T-helper 1 cell treated with Interleukin-12 subunit alpha and Interleukin-12 subunit beta and Interleukin-4 antibody, amounts not matched to agents 30 ng/mL and 1 ng/mL, for 36 hours (primary cell): ENCODE measurements at places on chromosomes 7 and 10. TPM values are rescaled to one million over a fixed set of nuclear protein-coding genes. Genes with fewer than 3 reads are reported as not detected.

Gene SPDYE5
- total RNA-seq = not detected in 2 replicates

Gene CLCN1
- 0.07 TPM in 2 replicates for total RNA-seq

Gene PAPOLB
- total RNA-seq = not detected in 2 replicates

Gene RAPGEF5
- 0.17 and 0.93 TPM in 2 replicates for total RNA-seq
